Activated CD8-positive, alpha-beta T cell treated with anti-CD3 and anti-CD28 coated beads, Interleukin-2, amount 10 ng/mL, durations not matched to agents 7 days and 5 days (primary cell): ENCODE measurements at places on chromosomes 4 and X. TPM values are rescaled to one million over a fixed set of nuclear protein-coding genes. Genes with fewer than 3 reads are reported as not detected.

- no peak overlapping the region for H3K4me3 ChIP-seq
- no peaks in the 10 kb centered on the region for H3K36me3 ChIP-seq
- no peaks in the 10 kb centered on the region for H3K27me3 ChIP-seq
- H3K27ac ChIP-seq = no peak overlapping the region
Observed at GRCh38 chr4:156593464-156593863, 378.1 kb downstream of the PDGFC start.

- H3K4me1 ChIP-seq = peaks cover 25% of the 10 kb centered on the region
- no peak overlapping the region for H3K27ac ChIP-seq
- no peaks in the 10 kb centered on the region for H3K36me3 ChIP-seq
- no peak overlapping the region for H3K4me3 ChIP-seq
- DNase-seq = no peak
Observed at GRCh38 chr4:10625131-10625530, 59.4 kb downstream of the CLNK start.

The TMEM255A gene
- total RNA-seq = not detected

- no peaks in the 10 kb centered on the region for H3K4me1 ChIP-seq
- H3K27me3 ChIP-seq = no peaks in the 10 kb centered on the region
- peaks cover 9% of the 10 kb centered on the region for H3K36me3 ChIP-seq
- H3K4me3 ChIP-seq = no peak overlapping the region
Observed at GRCh38 chrX:71315917-71316316, 14.4 kb downstream of the ITGB1BP2 start.

- H3K36me3 ChIP-seq = peaks cover 10% of the 10 kb centered on the region
- no peak for DNase-seq
- no peaks in the 10 kb centered on the region for H3K27me3 ChIP-seq
- no peak overlapping the region for H3K27ac ChIP-seq
- H3K4me3 ChIP-seq = no peak overlapping the region
Observed at GRCh38 chrX:16593801-16594200, 56.2 kb upstream of the S100G start.

The TCEAL3 gene
- total RNA-seq = 2.7 TPM

DNA sequence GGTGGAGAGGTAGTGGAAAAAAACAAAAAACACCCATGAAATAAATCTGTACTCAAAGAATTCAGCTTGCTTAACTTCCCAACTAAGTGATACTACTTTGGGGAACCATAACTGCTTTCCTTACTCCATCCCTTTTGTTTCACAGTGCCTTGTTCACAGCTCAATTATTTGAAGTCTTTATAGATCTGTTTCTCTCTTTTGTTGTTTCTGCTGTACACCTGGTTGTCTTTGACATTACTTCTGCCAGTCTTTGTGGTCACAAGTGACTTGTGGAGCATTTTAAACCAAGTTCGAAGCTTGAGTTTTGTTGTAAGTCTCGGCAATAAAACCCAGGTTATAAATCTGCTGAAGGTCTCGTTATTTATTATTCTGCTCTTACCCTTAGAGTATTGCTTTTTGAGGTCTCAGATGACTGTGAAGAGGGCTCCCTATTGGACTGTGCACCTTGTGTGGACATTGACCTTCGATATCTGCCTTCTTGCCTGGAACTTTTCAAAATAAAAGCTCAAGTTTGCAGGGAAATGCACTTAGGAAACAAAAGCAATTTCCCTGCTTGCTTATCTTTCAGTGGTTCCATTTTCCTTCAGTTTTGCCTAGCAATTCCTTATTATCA, 59.8 kb downstream of the ANK2 start:
- H3K36me3 ChIP-seq = no peaks in the 10 kb centered on the region
- H3K27me3 ChIP-seq = no peaks in the 10 kb centered on the region
- no peak for DNase-seq
- H3K27ac ChIP-seq = no peak overlapping the region
- no peaks in the 10 kb centered on the region for H3K4me1 ChIP-seq

DNA sequence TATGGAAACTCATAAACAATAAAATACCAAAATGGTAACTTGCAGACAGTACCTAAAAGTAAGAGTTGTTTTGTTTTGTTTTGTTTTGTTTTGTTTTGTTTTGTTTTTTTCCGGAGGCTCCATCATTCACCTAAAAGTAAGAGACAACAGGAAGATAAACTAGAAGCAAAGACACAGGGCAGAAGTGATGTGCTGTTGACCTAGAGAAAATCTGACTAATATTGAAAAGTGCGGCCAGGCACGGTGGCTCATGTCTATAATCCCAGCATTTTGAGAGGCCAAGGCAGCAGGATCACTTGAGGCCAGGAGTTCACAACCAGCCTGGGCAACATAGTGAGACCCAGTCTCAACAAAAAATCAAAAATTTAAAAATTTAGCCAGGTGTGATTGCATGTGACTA, 5.6 kb upstream of the CENPC start:
- H3K27ac ChIP-seq = no peak overlapping the region
- DNase-seq = no peak
- H3K4me1 ChIP-seq = peaks cover 18% of the 10 kb centered on the region
- H3K36me3 ChIP-seq = no peaks in the 10 kb centered on the region
- no peak overlapping the region for H3K4me3 ChIP-seq

DNA sequence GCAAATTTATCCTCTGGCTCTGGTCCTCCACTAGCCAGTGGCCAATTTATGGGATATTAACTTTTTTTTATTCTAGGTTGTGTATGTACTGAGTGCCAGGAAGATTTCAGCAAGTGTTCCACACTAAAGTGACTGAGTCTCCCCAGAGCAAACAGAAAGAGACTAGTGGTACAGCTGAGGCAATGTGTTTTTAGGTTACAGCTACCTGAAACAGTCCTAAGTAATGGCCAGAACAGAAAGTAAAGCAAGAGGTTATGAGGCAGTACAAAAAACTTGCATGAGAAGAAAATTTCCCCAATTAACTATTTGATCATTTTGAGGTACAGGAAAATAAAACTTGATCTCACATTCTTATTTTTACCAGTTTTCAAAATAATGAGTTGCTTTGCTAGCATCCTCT, 31.2 kb downstream of the PRDM8 start:
- no peak for DNase-seq
- no peak overlapping the region for H3K27ac ChIP-seq
- no peak overlapping the region for H3K4me3 ChIP-seq
- H3K36me3 ChIP-seq = no peaks in the 10 kb centered on the region
- H3K4me1 ChIP-seq = no peaks in the 10 kb centered on the region

The SSX2B gene
- total RNA-seq = not detected
